Uterus (tissue), 4 donors: ENCODE measurements at places on chromosomes 3 and 15. TPM values are rescaled to one million over a fixed set of nuclear protein-coding genes. Genes with fewer than 3 reads are reported as not detected.

The TEX9 gene
- 33.4 TPM for total RNA-seq

DNA sequence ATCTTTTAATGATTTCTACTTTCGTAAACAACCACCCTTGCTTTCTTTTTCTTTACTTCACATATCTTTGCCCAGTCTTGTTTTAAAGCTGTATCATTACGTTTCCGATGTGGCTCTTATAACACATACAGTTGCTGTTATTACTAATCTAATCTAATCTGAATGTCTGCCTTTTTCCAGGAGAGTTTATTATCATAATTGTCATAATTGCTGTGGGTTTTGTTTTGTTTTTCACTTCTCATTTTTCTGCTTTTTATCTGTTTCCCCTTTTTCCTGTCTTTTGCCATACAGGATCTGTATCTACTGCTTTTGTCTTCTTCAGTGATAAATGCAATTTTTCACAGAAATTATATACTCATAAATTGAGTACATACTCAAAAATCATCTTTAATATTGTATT, 24.9 kb downstream of the HACL1 start:
- no peak for DNase-seq
- no peaks in the 10 kb centered on the region for H3K4me1 ChIP-seq
- no peaks in the 10 kb centered on the region for H3K27me3 ChIP-seq
- no peak overlapping the region for H3K4me3 ChIP-seq

DNA sequence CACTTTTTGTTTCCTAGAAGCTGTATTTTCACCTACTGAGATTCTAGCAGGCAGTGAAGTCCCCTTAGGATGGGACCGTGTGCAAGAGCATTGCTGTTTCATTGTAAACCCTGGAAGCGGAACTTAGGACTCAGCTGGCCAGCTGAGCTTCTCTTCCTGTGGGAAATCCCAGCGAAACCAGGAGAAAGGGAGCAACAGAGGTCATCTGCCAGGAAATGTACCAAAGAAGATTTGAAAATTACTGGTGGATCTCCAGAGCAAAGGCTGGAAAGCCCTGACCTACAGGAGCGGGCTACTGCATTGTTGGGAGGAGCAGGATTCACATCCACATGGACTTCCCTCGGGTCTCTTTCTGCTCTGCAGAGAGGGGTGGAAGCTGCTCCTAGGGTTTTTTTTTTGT, 7.6 kb upstream of the ADPRH start:
- H3K4me1 ChIP-seq = no peaks in the 10 kb centered on the region
- no peaks in the 10 kb centered on the region for H3K27me3 ChIP-seq
- DNase-seq = no peak
- no peak overlapping the region for H3K27ac ChIP-seq
- H3K36me3 ChIP-seq = no peaks in the 10 kb centered on the region
- no peak overlapping the region for H3K4me3 ChIP-seq

DNA sequence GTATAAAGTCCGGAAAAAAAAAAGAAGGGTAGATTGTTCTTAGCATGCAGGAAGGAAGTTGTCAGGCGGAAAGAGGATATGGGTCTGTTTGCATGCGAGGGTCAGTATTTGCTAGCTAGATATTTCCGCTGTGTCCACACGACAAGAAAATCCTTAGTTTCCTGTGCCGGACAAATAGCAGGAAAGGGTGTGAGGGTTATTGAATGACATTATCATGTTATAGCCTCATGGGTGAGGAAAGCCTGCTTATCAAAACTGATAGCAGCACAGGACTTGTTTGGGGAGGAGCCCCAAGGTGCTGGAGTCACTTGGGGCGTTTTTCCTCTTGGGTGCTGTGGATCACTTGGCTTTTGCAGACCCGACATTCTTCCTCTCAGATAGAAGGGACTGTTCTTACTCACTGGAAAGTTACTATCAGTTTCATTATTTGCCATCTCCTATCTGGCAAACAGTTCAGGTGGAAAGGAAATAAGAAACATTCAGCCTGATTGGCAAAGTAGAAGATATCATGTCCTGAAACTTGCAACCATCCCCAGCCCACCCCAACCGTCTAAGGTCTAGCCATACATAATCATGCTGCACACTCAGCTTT, 127.2 kb upstream of the DPH6 start:
- H3K4me1 ChIP-seq = no peaks in the 10 kb centered on the region
- no peak overlapping the region for H3K4me3 ChIP-seq
- H3K27me3 ChIP-seq = no peaks in the 10 kb centered on the region
- DNase-seq = no peak
- no peaks in the 10 kb centered on the region for H3K36me3 ChIP-seq

DNA sequence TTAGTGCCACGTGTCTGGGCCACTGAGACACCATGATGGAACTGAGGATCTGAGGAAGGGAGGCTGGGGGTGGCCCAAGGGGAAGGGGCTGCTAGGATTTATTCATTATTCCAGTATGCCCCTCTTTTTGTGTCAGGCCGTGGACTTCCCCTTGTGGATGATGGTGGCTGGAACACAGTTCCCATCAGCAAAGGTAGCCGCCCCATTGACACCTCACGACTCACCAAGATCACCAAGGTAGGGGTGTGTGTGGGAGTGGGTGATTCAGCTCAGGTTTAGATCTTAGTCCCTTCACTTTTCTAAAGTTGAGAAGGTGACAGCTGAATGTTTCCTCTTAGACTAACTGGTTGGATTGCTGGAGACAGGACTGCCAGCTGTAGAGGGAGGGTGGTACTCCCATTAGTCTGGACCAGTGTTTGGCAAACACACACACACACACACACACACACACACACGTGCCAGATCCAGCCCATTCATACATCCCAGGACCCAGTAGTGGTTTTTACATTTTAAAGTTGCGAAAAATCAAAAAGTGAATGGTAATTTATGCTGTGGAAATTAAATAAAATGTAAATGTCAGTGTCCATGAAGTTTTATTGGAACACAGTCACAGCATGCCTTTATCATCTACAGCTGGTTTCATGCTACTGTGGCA, 11.4 kb downstream of the EIF4G1 start:
- H3K36me3 ChIP-seq = no peaks in the 10 kb centered on the region
- no peak for DNase-seq
- H3K27me3 ChIP-seq = no peaks in the 10 kb centered on the region
- H3K27ac ChIP-seq = no peak overlapping the region

DNA sequence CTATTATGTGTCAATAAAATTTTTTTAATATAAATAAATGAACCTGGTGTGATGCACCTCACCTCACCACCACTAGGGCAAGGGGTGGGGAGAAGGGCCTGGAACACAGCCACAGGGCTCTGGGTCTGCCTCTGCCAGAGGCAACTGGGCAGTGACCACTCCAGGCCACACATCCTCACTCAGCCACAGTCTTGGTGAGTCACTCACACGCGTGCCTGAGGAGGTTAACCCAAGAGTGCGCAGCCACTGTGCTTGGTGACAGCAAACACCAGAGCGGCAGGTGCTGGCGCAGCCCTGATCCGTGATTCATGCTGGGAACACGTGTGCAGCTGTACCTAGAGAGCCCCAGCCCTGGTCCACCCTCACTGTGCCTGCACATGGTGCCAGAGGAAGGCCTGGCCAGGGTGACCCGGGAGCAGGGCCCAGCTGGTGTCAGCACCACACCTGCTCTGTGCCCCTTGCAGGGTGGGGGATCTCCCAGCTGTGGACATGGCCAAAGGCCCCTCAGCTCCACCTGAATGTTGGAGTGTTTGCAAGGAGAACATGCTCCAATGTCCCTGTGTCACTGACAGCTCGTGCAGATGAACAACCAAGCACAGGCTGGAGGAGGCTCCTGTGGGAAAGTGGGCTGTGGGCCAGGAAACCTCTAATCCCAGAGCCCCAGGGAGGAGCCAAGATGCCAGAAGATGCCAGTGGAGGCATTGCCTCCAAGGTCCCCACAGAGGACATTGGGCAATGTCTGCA, 2.1 kb downstream of the SLC41A3 start:
- H3K27me3 ChIP-seq = no peaks in the 10 kb centered on the region
- no peak for DNase-seq

DNA sequence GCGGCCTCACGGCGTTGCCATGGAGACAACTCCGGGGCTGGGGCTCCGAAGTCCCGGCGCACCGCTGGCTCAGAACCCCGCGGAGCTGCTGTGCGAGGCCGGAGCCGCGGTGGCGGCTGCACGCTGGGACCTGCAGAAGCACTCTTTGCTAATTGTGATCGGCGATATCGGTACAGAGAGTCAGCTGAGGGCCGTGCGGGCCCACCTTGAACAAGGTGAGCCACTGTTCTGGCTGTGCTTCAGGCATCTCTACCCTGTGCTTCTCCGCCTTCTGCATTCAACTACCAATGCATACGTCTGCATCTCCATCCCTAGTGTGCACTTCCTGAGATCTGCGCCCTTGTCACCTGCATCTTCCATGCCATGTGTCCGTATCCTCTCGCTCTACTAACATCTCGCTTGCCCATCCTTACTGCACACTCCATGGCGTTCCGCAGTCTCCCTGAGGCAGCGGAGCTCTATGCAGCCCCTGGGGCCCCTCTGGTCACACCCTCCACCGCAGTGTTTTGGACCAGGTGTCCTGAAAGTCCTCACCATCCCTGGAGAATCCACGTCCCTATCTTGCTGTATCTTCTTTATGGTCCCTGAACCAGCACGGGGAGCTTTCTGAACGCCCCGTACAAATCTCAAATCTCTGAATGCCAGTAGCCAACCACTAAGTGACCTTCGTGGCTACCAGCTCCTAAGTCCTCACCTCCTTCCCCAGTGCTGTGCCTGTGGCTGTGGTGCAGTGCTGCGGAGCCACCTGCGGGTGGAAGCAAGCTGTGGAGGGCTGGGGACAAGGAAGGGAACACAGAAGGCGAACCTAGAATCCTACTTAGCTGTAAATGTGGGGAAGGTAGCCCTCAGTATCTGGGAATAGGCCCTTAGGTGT, 6.2 kb upstream of the MAP1A start:
- no peak for DNase-seq
- peak overlapping the region; percentile 55 for H3K4me3 ChIP-seq
- no peaks in the 10 kb centered on the region for H3K27me3 ChIP-seq
- peak overlapping the region; percentile 86 for H3K27ac ChIP-seq
- no peaks in the 10 kb centered on the region for H3K36me3 ChIP-seq
